ENCODE measurements at places on chromosomes 7 and 10.

GRCh38 chr7:135708041-135708440 is 19.9 kb downstream of the SLC13A4 start:
- no peak for DNase-seq

GRCh38 chr7:5088906-5089305 is 43.2 kb downstream of the RBAK start:
- DNase-seq = no peak

DNA sequence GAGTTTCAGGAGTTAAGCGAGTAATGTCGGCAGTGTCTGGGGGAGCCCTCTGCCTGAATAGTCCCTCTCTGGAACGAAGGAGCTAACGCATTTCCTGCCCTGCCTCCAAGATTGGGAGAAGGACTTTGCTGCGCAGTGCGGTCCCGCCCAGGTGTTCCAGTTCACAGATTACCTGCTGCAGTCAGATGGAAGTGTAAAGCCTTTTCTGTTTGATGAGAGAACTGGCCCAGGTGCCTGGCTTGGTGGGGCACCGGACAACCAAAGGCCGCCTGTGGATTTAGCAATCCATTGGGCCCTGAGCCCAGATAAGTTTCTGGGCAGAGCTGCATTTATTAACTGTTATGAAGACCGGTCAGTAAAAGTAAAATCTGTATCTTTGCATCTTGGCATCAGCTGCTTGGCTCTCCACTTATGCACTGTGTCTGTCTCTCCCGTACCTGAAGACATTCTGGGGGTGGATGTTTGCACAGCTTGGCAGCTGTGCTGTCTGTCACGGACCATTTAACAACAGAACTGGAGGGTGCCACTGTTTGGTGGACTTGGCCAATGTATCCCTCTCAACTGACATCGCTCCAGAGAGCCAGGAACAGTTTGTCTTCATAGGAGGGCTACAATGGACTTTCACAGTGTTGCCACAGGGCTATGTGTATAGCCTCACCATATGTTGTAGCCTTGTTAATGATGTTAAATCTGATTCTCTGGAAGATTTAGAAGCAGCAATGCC is 654.7 kb upstream of the ZWINT start:
- no peak for DNase-seq

- DNase-seq = no peak
These were observed 597.3 kb downstream of the CNTNAP2 start for GRCh38 chr7:146713934-146714333.

- peak; percentile 39 for DNase-seq
These were observed 150.7 kb downstream of the BTAF1 start for GRCh38 chr10:92074126-92074887.

- DNase-seq = no peak
These were observed 888.4 kb upstream of the PHF14 start for GRCh38 chr7:10085231-10085630.

- DNase-seq = no peak
These were observed 6.7 kb downstream of the TLL2 start for GRCh38 chr10:96507044-96507443.

Measured in ELR (cell line).